Gastrocnemius medialis (tissue), 4 donors: ENCODE measurements at places on chromosomes 5 and 9. TPM values are rescaled to one million over a fixed set of nuclear protein-coding genes. Genes with fewer than 3 reads are reported as not detected.

The SH3RF2 gene
- total RNA-seq, result 32.5 TPM

The PCDHGA5 gene
- 1.1 TPM for total RNA-seq

DNA sequence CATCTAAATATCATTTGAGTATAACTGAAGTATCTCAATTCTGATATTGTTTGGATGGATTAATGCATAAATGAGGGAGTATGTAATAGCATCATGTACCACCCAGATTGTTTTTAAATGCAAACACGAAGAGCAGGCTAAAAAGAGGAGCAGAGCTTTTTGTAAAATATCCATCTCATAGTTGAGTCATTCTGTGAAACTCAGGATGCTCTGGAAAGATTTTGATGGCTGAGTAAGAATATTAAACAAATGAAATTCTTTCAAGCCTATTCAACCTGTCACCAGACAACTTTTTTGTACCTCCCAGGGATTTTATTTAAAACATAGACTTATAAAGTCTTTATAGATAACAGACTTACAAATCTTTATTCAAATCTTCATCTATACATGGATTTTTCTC lies 625.9 kb downstream of the TLE4 start:
- no peak for DNase-seq

- DNase-seq, result no peak
Measured at GRCh38 chr5:122816756-122817155, 28.7 kb upstream of the SNX24 start.

DNA sequence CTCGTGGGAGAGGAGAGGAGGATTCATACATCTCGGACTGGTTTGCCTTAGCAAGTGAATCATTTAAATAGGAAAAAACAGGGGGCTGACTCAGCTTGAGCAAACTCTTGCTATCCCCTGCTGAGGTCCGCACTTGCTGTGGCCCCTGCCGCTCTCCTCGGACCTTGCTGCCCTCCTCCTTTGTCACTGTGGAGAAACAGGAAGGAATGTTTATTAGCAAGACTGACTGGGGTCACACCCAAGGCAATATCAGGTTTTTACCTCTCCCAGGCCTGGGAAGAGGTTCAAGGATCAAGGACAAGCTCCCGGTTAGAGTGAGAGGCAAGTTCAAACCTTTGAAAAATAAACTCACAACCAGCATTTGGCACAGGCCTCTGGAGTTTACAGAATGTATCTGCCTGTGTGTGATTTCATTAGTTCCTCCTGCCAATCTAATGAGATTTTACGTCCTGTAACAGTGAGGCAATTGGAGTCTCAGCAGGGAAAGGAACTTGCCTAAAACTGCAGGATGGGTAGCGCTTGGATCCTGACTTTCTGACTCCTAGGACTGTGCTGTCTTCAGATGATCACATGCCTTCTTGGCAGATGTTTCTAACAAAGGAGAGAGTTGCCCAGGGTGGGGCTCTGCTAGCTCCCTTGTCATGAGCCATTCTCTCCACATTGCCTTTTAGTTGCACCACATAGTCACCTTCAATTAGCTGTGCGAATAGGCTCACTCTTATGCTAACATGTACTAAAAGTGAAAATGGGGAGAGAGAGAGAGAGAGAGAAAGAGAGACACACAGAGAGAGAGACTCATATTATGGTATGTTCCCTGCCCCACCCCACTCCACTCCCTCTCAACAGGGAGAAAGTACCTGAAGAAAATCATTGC lies 108.6 kb upstream of the CDKN2B start:
- peak; percentile 16 for DNase-seq

The BRINP1 gene
- total RNA-seq, result not detected

The CCL21 gene
- total RNA-seq, result 1.9 TPM

DNA sequence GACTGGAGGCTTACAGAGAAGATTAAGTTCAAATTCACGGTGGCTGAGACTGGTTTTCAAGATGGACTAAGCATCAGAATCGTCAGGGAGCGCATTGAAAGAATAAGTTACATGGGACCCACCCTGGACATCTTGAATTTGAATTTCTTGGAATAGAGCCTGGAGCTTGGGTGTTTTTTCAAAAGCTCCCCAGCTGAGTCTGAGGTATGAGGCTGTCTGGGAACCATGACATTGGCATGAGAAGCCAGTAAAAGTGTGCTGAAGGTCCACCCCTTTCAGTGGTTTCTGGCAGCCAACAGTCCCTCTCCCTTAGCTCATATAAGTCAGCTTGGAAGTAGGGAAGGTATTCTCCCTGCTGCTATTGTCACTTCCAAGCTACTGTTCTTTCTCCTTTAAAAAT lies 97.8 kb downstream of the MAST4 start:
- DNase-seq, result no peak

GRCh38 chr5:58523956-58524355 lies 32.7 kb downstream of the GAPT start:
- DNase-seq, result no peak

GRCh38 chr5:152125661-152126205 lies 201.1 kb upstream of the GLRA1 start:
- DNase-seq, result no peak

DNA sequence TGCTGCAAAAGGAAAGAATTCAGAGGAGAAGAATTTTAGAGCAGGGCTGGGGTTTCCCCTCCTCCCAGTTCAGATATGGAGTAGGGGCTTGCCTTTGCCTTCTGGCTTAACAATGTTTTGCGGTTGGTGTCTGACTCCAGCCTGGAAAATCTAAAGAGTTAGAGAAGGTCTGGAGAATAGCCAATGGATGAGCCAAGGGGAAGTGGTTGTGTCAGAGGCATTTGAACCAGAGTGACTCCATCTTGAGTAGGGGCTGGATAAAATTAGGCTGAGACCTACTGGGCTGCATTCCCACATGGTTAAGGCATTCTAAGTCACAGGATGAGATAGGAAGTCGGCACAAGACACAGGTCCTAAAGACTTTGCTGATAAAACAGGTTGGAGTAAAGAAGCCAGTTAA lies 133.7 kb downstream of the DIRAS2 start:
- DNase-seq, result no peak

- DNase-seq, result no peak
Measured at GRCh38 chr9:112059145-112059965, 115.7 kb downstream of the SUSD1 start.

The HAVCR2 gene
- 1.3 TPM for total RNA-seq

The LVRN gene
- total RNA-seq, result 0.72 TPM

GRCh38 chr5:42672925-42673324 lies 83.7 kb upstream of the CCDC152 start:
- no peak for DNase-seq

DNA sequence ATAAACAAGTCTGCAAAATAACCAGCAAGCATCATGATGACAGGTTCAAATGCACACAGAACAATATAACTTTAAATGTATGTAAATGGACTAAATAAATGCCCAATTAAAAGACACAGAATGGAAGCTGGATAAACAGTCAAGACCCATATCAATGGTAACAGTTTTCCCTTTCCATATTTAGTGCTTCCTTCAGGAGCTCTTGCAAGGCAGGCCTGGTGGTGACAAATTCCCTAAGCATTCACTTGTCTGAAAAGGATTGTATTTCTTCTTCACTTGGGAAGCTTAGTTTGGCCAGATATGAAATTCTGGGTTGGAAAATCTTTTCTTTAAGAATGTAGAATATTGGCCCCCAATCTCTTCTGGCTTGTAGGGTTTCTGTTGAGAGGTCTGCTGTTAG lies 120.2 kb upstream of the RASA1 start:
- DNase-seq, result no peak

DNA sequence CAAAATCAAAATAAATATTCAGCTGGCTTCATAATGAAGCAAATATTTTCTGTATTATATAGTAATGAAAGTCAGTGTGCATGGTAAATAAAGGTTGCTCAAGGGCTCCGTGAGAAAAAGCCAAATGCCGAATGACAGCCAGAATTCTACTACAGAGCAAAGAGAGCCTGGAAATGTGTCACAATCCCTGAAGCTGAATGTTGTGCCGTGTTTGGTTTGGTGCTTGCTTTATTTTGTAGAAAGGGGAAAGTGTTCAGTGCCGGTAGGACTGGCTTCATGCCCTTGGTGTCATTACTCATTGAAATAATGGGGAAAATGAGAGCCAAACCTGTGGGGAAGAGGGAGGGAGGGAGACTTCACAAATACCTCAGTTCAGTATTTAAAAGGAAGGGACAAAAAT lies 26.8 kb upstream of the ADAMTSL1 start:
- DNase-seq, result no peak

DNA sequence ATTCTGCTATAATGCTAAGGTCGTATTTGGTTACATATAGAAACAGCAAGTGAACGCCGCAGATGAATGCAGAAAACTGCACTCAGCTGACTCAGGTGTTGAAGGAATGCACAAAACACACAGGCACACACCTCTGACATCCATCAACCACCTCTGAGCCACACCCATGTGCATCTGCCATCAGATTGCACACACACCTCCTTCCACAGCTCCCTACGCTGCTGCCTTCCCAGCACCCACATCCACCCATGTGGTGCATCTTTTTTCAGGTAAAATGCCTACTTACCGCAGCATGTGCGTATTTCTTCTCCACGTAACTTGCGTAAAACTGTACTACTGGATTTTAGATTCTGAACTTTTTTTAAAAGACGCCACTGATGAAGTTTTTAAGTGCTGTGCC lies 7.1 kb downstream of the STK10 start:
- no peak for DNase-seq

DNA sequence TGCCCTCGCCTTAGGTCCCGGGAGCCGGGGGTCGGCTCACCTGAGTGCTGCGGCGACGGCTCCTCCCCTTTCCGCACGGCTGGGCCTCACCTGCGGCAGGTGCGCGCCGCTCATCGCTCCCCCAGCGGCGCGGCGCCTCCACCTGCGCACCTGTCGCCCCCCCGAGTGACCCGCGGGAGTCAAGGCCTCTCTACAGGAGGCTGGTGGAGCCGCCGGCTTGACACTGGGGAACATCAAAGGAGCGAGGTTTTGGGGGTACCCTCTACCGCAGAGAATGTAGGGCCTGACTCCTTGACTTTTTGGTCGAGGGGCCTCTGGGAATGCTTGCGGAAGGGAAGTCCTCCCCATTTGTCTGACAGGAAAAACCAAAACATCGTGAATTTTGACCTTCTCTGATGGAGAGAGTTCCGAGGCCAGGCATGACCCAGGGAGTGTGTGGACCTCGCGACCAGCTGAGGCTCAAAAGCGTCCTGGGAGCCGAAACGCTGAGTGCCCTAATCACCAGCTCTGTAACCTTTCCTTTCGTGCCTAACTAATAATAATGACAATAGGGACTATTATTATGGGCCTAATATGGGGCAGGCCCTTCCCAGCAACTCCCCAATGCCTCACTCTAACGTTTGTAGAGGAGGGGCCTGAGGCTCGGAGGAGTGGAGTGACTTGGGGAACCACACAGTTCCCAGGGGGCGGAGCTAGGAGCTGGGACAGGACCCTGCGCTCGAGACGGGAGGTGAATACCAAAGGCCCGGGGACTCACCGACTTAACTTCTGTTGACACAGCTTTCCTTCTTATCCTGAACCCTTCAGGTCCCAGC lies 714 bp upstream of the IER5L start:
- no peak for DNase-seq

DNA sequence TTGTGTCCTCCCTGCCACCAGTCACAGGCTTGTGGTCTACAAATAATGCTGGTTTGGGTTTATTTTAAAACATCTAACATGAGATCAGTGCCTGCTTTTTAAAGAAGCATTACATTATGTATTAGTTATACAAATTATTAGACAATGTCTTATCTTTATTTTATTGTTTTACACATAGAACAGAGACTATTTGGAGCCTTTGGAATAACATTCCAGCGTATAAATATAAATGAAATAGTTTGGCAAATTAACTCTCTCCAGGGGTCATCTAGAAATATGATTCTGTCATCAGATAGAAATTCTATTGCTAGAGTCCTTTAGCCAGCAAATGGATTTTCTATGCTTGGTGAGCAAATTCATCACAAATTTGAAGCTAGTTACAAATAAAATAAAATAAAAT lies 22.4 kb downstream of the MAP1B start:
- no peak for DNase-seq

DNA sequence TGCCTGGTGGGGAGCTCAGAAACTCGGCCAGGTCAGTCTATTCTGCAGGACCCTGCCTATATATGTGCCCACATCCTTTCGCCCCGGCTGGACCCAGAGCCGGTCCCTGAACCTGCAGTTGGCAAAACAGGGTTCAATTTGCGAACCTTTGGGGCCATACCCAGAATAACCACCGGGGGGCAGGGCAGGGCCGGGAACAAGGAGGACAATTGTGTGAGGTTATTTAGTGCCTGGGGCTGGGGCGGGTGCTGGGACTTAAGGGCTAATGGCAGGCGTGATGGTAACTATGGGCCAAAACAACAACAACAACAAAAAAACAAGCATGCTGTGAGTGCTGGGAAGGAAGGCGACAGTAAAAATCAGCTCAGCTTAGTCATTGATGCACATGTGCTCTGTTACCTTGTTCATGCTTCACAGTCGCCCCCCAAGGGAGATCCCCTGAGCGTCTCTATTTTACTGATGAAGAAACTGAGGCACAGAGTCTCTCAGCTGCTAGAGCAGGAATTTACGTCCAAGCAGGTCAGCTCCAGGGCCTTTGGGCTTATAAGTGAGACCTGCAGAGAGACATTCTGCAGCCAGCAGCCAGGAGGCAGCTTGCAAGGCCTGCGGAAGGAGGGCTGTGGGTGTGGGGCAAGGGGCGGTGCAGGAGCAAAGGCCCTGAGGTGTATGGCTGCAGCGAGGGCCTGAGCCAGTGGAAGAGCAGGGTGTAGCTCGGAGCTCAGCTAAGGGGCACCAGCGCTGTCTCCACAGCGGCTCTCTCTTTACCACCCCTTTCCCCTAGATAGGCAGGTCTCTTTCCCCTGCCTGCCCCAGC lies 106.0 kb downstream of the PHF2 start:
- peak; percentile 22 for DNase-seq

The ADAM19 gene
- 0.39 TPM for total RNA-seq

GRCh38 chr5:21263361-21263760 lies 1275.4 kb upstream of the CDH18 start:
- no peak for DNase-seq

The CCDC171 gene
- total RNA-seq, result 1.0 TPM

DNA sequence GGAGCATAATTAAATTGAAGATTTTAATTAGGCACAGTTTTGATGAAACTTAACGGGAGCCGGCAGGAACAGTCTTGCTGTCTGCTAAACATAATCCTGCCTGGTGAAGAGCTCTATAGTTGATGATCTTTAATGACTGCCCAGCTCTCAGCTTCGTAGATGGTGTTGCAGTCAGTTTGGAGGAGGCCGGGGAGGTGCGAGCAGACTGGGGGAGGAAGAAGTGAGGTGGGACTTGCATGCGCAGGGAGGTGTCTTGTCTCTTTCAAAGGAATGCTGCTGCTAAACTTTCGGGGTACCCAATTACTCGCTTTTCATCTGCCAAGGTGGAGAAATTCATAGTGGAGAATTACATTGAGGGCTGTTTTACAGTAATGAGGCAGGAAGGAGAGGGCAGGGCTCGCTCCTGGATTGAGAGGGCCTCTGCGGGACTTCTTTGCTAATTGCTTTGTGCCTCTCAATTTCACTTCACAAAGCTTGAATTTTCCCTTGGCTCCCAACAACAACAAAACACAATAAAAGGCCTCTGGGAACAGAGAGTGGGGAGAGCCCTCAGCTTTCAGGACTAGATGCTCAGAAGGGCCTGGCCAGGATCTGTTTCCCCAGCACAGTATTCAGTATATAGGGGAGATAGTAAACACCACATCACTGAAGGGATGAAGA lies 257.9 kb upstream of the ADRA1B start:
- no peak for DNase-seq

GRCh38 chr9:15433191-15433590 lies 10.5 kb downstream of the SNAPC3 start:
- DNase-seq, result no peak
